ENCODE measurements at places on chromosomes 2 and 18.
A peak's percentile ranks its signal among the peaks of the same experiment; 100 is the strongest.

GRCh38 chr2:70941186-70941585 lies 5.5 kb downstream of the ATP6V1B1 start:
- no peak for DNase-seq

GRCh38 chr2:28287256-28287915 lies 105.3 kb upstream of the FOSL2 start:
- DNase-seq, result no peak

DNA sequence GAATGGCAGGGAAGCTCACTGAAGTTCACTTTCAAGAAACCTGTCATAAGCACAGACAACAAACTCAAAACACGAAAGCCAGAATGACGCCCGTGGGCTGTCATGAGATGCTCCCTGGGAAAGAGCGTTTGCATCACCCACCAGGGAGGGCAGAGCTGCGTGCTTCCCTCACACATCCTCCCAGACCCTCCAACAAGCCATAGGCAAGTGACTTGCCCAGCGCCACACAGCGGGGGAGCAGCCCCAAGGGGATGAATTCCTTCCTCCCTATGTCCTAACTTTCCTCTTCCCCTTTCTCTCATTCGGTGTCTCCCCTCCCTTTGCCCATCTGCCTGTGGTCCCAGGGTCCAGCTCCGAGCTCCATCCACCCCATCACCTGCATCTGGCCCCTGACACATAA lies 10.7 kb downstream of the BIN1 start:
- no peak for DNase-seq

DNA sequence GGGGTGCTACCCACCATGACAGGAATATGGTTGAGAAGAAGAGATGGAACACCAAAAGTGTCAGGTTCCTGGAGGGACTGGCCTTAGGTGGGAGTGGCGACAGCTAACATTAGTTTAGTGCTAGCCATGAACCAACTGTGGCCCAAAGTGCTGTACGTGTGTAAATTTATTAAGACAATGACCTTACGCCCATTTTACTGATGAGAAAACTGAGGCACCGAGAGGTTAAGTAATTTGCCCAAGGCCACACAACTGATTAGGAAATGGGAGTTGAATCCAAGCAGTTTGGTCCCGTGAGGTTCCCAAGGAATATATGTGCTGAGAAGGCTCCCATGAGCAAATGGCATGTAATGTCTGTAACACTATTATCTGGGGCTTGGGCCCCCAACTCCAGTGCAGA lies 109.5 kb upstream of the SLC1A4 start:
- DNase-seq, result no peak

- DNase-seq, result no peak
These were observed 46.9 kb upstream of the LAMA1 start for GRCh38 chr18:7164323-7165004.

- no peak for DNase-seq
These were observed 42.9 kb downstream of the DOK1 start for GRCh38 chr2:74597410-74597809.

GRCh38 chr2:207216457-207216856 lies 50.7 kb upstream of the KLF7 start:
- DNase-seq, result no peak

- DNase-seq, result no peak
These were observed 222.6 kb upstream of the CTAGE1 start for GRCh38 chr18:22640281-22640842.

GRCh38 chr18:2148823-2149222 lies 422.5 kb downstream of the METTL4 start:
- no peak for DNase-seq

DNA sequence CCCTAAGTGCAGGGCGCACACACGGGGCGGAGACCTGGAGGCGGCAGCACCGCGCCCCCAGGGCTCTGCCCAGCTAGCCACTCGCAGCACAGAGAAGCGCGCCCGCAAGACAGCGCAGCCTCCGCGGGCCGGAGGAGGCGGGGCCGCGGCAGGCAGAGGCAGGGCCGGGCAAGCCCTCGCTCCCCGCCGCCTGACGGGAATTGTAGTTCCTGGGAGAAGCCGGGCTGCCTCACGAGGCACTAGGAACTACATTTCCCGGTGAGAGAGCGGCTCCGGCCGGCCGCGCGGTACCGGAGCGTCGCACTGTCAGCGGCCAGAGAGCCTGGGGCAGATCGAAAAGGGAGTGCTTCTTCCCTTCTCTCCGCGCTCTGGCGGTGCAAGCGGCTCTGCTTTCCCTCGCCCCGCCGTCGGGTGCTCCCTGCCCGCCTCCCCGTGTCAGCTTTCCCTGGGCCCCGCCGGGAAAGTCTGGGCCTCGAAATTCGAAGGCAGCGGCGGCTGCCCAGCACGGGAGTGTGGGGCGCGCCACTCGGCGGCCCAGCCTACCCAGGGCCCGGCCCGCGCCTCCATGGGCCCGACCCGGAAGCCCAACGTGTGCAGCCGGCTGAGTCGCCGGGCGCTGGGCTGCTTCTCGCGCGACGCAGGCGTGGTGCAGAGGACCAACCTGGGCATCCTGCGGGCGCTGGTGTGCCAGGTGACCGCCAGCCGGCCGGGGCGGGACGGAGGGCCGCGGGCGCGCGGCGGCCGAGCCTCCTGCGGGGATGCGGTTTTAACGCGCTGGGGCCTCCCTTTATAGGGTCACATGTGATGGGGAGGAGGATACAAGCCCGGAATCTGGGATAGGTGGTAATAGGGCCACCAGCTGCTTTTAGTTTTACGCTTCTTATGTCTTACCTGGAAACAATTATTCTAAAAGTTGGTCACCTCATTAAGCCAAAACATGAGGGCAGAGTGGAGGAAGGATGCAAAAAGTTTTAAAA lies at the start of gene DCAF17:
DCAF17 (plus strand) TSS at position 214 of the 977 bp plus-strand sequence; CDS start at position 566, 352 bp downstream.
- peak; percentile 92 for DNase-seq

GRCh38 chr2:215031321-215031720 lies 107.1 kb downstream of the ABCA12 start:
- no peak for DNase-seq

GRCh38 chr2:54455131-54455562 lies 980 bp upstream of the SPTBN1 start:
- DNase-seq, result no peak

DNA sequence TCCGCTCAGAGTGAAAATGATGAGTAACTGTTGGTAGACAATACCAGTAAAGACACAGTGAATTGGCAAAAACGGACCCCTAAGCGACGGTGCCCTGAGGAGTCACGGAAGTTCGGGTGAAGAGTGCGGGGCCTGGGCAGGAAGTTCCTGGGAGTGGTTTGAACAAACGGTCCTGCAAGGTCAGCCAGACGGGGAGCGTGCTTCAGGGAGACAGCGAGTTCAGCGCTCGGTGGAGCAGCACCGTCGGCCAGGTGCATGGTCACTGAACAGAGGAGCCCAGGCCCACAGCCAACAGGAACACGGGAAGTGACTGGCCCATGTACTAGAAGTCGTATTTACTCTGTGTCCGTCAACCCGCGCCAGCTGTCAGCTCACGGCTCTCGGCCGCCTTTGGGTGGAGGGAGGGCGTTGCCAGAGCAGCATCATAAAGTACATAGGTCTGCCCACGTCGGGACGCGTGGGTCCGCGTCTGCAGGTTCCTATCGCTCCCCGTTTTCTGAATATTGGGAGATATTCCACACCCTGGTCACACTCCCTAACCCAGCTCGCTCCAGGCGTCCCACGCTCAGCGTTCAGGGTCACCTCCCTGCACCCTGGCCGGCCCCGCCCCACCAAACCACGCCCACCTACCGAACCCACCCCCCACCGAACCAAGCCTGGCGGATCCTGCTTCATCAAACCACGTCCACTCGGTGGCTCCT lies 75.6 kb upstream of the UXS1 start:
- DNase-seq, result no peak

DNA sequence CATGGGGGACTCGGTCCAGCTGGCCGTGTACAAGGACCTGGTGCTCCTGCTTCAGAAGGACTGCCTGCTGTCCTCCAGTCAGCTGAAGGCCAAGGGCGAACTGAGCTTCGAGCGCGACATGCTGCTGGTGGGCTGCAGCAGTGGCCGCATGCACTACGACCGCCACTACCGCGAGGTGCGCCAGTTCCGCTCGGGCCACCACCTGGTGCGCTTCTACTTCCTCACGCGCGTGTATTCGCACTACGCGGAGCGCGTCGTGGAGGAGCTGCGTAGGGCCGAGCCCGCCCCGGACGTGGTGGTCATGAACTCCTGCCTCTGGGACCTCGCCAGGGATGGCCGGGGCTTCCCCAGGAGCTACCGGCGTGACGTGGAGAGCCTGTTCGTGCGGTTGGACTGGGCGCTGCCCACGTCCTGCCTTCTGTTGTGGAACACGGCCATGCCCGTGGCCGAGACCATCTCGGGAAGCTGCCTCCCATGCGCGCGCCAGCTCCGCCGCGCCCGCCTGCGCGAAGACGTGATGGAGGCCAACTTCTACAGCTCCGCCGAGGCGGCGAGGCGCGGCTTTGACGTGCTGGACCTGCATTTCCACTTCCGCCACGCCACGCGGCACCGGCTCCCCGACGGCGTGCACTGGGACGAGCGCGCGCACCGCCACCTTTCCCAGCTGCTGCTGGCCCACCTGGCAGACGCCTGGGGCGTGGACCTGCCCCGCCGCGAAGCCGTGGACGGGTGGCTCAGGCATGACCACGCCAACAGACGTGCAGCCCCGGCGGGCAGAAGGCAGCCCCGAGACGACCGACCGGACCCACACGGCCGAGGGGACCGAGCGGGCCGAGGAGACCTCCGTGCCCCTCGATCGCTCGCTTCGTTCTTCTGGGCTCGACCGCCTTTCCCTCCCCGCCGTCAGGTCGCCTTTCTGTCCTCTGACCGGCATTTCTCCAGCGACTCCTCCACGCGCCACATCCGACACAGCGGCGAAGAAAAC lies 293.9 kb upstream of the ERBB4 start:
- DNase-seq, result no peak

GRCh38 chr2:133352719-133353118 lies 215.5 kb downstream of the NCKAP5 start:
- no peak for DNase-seq

DNA sequence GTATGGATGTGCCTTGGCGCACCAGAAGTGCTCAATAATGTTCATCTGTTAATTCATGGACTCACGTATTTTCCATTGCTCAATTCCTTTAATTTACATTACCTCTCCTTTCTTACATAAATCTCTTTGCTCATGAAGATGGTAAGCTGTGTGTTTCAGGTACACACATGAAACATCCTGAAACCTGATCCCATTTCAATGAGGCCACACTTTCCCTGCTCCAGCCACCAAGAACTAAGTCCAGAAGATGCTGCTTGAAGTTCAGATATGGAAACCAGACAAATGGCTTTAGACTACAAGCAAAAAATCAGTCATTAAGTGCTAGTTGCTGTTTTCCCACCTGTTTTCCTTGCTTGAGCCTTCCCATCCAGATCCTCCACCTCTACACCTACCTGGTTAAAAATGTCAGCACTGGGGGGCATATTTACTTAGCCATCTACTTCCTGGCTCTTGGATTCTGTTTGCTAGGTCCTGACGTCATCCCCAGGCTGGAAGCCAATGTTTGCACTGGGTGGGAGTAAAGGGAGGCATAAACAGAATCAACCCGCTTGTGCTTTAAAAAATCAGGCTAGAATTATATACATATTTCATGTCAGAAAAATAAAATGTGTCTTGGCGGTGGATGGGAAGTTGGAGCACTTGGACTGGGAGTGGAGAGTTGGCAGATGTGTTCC lies 309.7 kb downstream of the OSR1 start:
- no peak for DNase-seq

DNA sequence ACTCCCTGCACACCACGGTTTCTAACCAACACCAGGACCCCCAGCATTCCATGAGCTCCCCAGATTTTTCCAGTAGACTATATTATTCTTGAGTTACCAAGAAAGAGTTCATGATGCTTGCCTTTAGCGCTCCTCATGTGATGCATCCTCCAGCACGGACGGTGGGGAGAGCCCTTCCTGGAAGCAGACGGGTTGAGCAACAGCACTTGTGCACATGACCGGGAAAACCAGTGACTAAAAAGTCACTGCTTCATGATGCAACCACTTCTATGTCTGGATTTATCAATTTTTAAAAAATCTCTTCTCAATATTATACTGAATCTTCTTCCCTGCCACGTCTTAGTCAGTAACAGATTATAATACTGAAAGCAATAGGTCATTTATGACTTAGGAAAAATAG lies 20.4 kb upstream of the DOK6 start:
- DNase-seq, result no peak

DNA sequence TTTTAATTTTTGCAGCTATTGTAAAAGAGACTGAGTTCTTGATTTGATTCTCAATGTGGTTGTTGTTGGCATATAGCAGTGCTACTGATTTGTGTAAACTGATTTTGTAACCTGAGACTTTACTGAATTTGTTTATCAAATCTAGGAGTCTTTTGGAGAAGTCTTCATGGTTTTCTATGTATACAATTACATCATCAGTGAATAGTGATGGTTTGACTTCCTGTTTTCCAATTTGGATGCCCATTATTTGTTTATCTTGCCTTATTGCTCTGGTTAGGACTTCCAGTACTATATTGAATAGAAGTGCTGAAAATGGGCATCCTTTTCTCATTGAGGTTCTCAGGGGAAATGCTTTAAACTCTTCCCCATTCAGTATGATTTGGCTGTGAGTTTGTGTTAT lies 99.7 kb downstream of the GULP1 start:
- no peak for DNase-seq

DNA sequence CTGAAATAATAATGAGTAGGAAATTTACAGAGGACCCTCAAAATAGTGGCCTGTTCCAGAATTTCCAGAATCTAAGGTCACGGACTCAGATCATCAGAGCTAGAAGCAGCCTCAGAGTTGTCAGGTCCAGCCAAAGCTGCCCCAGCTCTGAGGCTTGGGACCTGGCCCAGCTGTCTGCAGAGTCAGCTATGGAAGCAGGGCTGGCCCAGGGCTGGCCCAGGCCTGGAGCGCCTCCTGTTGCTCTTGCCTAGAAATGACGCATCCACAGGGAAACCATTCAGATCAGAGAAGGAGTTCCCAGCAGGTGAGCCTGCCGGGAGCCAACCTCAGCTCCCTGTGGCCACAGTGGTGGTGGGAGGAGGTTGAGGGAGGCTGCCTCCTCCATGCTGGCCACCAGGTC lies 106.7 kb upstream of the ARL4C start:
- DNase-seq, result no peak

GRCh38 chr18:62878305-62878704 lies 163.0 kb downstream of the PHLPP1 start:
- DNase-seq, result no peak

GRCh38 chr2:233481368-233482142 lies 85.0 kb downstream of the USP40 start:
- no peak for DNase-seq

DNA sequence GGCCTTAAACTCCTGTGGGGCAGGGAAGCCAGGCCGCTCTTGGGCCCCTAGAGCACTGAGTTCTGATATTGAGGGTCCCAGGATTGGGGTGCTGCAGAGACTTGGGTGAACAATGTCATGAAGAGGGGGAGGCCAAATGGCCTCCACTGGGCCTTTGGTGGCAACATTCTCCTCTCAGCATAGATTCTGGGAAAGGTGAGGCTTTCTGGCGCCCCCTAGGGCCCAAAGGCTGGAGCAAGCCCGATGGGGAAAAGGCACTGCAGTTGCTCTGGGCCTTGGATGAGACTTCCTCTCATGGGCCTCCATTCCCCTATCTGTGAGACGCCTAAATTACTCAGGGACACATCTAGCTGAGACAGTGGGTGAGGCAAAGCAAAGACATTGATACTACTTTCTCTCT lies 84.8 kb downstream of the ACAA2 start:
- DNase-seq, result no peak

GRCh38 chr2:191635333-191636234 lies 42.4 kb upstream of the NABP1 start:
- DNase-seq, result peak; percentile 59

GRCh38 chr2:181483876-181484275 lies 26.7 kb downstream of the ITGA4 start:
- no peak for DNase-seq

Data from GM04504 (cell line).